ENCODE measurements at places on chromosomes 6 and 20.

GRCh38 chr20:36848078-36848660, 27.8 kb upstream of the TLDC2 start:
- no peak for ATAC-seq

DNA sequence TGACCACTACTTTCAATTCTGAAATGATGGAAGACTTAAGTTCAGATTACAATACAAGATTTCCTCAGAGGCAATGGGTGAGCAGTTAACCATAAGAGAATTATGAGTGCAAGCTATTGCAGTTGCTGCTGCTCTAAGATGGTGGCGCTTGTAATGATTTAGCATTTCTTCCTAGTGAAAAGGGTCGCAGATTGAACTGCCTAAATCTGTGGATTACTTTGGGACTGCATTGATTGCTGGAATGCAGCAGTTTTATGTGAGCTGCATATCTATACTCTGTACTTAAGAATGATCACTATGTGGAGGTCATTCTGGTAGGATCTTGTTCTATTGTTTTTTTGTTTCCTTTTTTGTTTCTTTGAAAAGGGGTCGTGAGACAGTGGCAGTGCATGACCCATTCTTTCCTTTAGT, 5.3 kb downstream of the SCAF8 start:
- ATAC-seq, result no peak

- no peak for ATAC-seq
Observed at GRCh38 chr20:6698056-6698455, 69.4 kb upstream of the BMP2 start.

DNA sequence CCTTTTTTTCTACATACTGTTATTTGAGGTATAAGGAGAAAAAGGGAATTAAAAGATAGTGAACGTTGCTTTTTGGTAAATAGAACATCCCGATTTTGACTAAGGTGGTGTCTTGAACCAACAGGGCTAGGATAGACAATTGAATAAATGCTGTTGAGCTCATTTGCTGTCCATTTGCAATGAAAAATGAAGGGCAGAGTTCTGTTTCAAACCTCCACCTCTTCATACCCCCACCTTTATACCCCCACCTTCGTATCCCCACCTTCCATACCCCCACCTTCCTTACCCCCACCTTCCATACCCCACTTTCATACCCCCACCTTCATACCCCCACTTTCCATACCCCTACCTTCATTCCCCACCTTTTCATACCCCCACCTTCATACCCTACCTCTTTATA, 93.4 kb upstream of the NAA20 start:
- no peak for ATAC-seq

DNA sequence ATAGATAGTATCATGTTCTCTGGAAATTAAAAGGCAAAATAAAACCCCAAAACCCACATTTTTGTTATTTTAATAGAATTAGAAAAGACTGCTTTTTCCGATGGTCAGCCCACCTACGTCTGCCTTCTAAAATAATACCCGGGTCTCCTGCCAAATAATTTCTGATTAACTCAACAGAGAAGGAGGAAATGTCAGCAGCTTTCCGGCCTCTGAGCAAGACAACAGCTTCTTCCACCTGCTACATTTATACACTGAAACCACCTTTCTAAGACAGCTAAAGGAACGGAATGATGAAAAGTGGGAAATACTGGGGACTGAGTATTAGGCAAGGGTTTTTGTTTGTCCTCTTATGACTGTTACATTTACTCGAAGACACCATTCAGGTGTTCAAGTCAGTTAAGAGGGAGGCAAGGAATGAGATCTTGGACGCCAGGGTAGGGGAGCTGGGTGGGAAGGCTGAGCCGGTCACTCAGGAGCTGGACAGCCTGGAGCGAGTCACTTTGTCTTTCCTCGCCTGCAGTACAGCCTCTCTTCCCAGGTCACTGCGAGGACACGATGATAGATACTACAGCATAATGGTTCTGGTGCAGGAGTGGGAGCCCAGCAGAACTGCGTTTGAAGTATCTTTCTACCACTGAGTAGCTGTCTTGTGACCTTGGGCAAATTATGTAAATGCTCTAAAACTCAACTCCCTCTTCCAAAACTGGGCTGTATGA, 96.3 kb upstream of the QKI start:
- ATAC-seq, result no peak
